Activated T-cell treated with anti-CD3 and anti-CD28 coated beads, Interleukin-2, amount 50 U/mL, for 72 hours (primary cell): ENCODE measurements at places on chromosomes 3 and 15.

GRCh38 chr3:47846186-47846879 lies 43.4 kb downstream of the DHX30 start:
- DNase-seq: no peak

DNA sequence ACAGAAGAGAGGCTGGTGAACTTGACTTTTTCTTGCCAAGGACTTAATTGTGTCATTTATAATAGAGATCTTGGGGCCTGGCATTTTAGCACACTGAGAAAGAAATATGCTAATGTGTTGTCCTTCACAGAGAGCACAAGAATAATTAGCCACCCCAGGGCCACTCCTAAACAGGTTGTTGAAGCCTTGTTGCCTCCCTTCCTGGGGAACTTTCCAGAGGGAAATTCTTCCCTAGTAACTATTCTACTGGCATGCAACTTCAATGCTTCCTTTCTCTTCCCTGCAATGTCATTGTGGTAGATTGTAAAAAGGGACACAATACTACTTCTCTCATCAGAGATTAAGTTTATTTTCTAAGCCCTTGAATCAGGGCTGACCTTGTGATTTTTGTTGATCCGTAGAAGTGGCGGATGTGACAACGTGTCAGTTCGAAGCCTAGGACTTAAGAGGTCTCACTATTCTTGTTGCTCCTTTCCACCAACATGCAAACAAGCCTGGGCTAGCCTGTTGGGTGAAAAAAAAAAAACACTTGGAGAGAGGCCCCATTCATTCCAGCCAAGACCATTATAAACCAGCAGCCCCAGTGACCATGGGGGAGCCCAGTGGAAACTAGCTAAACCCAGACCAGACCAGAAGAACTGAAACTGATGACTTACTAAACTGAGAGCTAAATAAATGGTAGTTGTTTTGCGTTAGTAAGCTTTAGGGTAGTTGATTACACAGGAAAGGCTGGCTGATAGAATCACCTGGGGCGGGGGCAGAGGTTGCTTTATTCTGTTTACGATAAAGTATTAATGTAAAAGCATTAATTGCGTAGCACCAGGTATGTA lies 287.2 kb downstream of the SHQ1 start:
- DNase-seq: no peak

GRCh38 chr3:127002195-127003174 lies 19.6 kb downstream of the PLXNA1 start:
- no peak for DNase-seq

- DNase-seq: no peak
These were observed 46.1 kb upstream of the TNFSF10 start for GRCh38 chr3:172569128-172570008.

DNA sequence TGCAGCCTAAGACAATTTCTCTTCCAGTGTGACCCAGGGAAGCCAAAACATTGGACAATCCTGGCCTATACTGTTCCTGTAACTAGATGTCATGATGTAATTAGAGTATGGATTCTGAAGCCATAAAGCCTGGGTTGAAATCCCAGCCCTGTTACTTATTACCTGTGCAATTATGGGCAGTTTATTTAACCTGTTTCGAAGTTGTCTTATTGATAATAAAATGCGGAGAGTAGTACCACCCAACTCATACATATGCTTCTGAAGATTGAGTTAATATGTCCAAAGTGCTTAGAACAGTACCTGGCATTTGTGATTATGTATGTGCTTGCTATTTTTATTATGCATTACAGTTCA lies 30.1 kb downstream of the PPP4R2 start:
- no peak for DNase-seq

DNA sequence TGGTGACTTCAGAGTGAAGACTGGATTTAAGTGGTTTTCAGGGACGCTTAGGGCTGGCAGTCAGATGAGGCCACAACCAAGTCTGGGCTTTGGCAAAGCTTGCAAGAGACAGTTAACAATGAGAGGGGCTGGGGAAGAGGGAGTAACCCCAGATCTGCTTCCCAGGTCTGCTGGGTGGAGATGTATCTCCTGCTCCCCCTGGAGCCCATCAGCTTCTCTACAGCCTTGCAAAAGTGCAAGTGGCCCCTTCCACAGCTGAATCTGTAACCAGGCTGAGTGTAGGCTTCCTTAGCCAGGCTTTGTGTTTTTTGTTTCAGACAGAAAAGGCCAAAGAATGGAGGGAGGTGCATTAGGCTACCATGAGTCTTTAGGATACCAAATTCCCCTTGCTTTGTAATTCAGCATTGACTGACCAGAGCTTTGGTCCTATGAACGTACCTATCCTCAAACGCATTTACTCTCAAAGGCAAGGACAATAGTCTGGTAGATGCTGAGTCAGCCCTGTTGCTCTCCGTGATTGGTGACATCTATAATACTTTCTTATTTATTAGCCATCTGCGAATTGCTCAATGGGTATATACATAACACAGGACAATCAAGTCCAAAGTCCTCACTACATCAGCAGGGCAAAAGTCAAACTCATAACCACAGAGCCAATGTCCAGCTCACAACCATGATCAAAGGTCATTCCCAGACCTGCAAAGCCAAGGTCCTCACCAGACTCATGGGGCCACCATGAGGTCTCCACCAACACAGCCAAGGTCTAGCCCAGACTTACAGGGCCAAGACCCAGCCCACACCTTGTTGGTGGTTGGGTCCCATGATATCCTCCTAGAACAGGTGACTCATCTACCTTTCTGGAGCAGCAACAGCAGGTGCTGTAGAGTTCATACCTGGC lies 17.1 kb downstream of the CCDC13 start:
- peak; percentile 6 for DNase-seq

- DNase-seq: no peak
These were observed 51.5 kb upstream of the SLCO2A1 start for GRCh38 chr3:134081211-134081610.
